Omental fat pad (tissue), 4 donors: ENCODE measurements at places on chromosomes 11 and 22. TPM values are rescaled to one million over a fixed set of nuclear protein-coding genes. Genes with fewer than 3 reads are reported as not detected.

- no peak for DNase-seq
Observed at GRCh38 chr11:110992481-110992880, 253.0 kb upstream of the POU2AF2 start.

GRCh38 chr22:44379817-44380755 is 67.3 kb upstream of the SHISAL1 start:
- DNase-seq: no peak

GRCh38 chr11:303363-303762 is 4.0 kb upstream of the IFITM5 start:
- no peak for DNase-seq

DNA sequence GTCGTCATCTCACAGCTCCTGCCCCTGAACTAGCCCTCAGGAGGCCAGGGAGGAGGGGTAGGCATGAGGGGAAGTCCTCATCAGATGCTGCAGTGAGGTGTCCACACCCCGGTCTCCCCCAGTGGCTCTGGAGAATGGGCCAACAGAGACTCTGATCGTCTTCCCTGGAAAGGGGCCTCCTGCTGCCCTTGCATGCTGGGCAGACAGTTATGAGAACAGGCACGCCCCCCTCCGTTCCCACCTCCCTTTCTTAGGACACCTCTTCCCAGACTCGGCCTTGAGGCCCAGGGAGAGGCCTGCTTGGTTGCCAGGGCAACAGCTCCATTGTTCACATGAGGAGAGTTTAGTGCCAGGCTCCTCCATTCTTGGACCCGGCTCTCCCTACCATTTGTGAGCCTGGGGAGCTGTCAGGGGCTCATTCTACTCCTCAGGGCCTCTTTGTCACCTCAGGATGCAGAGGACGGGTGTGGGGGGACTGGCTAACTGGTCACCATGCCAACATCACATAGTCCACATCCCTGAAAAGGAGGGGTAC is 157.7 kb downstream of the TTC17 start:
- DNase-seq: no peak

DNA sequence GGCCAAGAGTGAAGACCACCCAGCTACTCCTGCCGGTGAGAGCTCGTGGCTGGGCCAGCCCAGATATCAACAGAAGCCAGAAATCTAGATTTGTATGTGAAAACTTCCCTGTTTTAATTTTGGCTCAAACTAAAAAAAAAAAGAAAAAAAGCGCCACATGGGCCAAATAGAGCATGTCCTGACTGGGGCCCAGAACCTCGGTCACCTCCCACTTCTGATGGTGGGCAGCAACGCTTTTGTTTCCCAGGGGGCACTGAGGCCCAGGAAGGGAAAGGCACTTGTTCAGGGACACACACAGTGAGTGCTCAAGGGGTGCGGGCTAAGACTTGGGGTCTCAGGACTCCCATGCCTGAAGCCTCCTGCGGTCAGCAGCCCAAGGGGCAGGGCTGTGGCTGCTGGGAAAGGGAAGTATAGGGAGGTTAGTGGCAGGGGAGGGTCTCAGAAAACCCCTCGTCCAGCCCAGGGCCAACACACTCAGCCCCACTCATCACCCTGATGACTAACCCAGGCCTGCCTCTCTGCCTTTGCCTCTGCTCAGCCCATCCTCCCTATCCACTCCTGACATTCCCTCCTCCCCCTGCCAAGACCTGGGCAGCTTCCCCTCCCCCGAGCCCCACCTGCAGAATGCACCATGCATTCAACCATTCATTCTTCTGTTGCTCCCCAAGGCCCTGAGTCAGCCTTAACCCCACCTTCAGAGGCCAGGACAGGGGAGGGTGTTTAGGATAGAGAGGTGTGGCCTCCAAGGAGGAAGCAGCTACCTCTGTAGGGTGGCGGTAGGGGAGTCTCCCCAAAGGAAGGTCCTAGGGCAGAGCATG is 30.0 kb upstream of the TCF20 start:
- DNase-seq: no peak

DNA sequence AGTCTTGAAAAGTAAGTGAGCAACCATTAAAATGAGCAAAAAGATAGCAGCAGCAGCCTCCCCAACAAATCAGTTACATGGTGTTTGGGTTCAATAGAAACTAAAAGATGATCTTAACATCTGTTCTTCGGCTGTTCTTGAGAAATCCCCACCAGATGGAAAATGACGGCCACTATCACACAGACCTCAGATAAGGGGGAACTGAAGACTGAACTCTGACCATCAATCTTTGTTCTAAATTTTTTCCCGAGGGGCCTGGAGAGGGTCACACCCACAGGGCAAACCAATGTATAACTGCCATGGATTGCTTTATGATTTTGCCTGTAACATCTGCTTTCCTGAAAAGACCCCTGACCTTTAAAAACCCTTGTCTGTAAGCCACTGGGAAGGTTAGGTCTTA is 624.8 kb upstream of the KIRREL3 start:
- no peak for DNase-seq

- DNase-seq: no peak
Observed at GRCh38 chr11:130327716-130328115, 13.0 kb upstream of the ZBTB44 start.

DNA sequence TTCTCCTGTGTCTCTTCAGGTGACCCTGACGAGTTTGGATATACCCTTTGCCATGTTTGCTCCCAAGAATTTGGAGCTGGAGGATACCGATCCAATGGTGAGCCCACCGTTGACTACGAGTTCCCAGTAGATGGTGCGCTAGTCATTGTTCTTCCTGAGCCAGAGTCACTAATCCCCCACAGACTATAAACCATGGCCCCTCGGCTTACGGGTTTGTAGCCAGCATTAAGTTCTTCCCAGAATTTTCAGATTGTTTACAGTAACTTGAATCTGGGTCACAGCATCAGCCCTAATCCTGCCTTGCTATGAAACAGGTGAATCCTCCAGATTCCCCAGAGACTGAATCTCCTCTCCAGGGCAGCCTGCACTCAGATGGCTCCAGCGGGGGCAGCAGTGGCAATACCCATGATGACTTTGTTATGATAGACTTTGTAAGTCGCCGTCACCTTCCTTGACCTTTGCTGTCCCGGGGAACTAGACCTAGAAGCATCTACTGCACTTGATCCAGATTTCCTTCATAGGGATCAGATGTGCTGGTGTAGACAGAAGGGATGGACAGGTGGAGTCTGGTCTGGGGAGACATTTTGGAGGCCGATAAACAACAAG is 31.8 kb downstream of the ARHGAP1 start:
- DNase-seq: no peak

DNA sequence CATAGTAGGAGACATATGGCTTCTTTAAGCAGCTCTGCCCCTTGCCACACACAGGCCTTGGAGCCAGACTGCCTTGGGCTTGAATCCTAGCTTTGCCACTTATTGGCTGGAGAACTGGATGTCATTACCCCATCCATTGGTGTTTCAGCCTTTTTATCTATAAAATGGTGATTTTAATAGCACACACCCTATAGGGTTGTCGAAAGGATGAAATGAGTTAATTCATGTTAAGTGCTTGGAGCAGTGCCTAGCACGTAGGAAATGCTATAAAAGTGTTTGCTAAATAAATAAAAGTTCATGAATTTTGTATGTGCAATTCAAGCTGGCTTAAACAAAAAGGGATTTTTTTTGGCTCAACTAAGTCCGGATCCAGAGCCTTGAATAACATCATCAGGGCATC is 120.7 kb downstream of the TIMP3 start:
- DNase-seq: no peak

DNA sequence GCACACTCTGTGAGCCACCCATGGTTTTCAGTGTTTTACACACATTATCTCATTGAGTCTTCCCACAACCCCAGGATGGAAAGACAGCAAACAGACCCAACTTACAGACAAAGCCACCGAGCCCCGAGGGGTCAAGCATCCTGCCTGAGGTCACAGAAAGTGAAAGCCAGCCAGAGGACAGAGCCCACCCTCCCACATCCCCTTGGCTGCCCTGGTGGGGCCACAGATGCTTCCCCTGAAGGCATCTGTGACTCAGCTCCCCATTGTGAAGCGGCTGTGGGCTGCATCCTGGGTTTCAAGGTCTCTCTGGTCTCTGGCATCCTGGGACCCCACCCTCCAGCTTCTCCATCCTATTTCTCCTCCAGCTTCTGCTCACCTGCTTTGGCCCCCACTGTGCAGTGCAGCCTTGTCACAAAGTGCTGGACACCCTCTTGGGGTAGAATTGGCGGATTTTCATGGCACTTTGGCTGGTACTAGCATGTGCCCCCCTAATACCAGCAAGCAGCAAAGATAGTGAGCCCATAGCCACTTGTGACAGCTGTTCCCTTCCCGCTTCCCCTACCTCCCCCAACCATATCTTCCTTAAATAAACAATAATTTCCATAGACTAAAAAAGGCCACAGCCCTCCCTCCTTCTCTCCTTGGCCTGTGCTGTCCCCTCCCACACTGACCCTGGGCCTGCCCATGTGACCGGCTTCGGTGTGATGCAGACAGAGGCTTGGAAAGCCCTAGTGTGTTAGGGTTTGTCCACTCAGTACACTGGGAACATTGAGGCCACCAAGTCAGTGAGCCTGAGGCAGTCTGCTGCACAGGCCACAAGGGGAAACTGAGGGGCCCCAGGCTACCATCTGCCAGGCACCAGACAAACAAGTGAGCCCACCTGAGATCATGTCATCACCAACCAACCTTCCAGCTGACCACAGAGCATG is 53.9 kb upstream of the SHISAL1 start:
- no peak for DNase-seq

- no peak for DNase-seq
Observed at GRCh38 chr11:23336961-23337360, 476.7 kb upstream of the CCDC179 start.

DNA sequence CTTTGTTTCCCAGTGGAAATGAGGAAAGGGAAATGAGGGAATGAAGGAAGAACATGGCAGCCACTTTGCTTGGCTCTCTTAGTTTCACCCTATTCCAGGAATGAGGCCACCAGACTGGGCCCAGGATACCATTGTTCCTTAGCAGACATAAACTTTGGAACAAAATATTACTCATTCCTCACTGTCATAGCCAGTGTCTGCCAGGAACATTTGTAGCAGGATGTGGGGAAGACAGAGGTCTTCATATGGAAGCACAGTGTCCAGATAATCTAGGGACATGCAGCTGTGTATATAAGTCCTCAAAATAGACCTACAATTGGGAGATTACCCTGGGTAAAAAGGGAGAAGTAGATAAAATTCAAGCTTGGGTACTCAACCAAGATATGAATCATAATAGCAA is 15.2 kb upstream of the FUT4 start:
- no peak for DNase-seq

- no peak for DNase-seq
Observed at GRCh38 chr11:35178873-35179272, 39.9 kb downstream of the CD44 start.

DNA sequence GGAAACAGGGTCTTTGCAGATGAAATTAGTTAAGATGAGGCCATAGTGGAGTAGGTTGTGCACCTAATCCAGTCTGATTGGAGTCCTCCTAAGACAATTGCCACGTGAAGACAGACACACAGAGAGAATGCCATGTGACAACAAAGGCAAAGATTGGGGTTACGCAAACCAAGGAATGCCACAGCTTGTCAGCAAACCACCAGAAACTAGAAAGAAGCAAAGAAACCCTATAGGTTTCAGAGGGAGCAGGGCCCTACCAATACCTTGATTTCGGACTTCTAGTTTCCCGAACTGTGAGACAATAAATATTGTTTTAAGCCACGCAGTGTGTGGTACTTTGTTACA is 8.2 kb upstream of the LAYN start:
- no peak for DNase-seq

- DNase-seq: no peak
Observed at GRCh38 chr11:133669371-133670053, 137.2 kb upstream of the OPCML start.

DNA sequence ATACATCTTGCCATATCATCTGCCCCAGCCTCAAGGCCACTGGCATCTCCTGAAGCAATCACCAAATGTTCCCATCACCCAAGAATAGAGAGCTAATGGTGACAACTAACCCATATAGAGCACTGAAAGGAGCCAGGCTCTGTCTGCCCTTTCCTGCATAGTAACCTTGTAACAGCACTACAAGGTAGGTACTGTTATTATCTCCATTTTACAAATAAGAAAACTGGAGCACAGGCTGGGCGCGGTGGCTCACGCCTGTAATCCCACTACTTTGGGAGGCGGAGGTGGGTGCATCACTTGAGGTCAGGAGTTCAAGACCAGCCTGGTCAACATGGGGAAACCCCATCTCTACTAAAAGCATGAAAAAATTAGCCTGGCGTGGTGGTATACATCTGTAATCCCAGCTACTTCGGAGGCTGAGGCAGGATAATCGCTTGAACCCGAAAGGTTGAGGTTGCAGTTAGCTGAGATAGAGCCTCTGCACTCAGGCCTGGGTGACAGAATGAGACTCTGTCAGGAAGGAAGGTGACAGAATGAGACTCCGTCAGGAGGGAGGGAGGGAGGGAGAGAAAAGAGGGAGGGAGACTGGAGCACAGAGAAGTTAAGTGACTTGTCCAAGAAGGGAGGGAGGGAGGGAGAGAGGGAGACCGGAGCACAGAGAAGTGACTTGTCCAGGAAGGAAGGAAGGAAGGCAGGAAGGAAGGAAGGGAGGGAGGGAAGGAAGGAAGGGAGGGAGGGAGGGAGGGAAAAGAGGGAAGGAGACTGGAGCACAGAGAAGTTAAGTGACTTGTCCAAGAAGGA is 2.2 kb downstream of the SLC35F2 start:
- no peak for DNase-seq

DNA sequence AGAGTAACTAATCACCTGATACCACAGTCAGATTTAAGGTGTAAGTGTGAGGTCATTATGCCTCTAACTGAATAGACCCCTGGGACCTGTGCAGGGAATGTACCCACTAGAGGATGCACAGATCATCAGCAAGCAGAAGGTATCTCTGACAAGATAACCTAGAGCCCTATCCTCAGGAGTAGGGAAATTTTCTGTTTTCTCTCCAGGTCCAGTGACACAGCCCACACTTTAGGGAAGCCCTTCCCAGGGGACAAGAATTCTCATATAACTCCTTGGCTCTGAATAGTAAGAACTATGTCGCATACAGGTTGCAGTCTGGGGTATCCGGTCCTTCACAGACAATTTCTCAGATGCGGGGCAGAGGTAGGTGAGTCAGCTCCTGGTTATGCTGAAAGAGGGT is at the start of gene OR52E5:
OR52E5 (plus strand) TSS at position 301 of the 400 bp plus-strand sequence. CDS start 7,569 bp downstream, outside the sequence.
- DNase-seq: no peak

GRCh38 chr11:61507012-61507768 is 1.4 kb upstream of the LRRC10B start:
- no peak for DNase-seq

CHRM1 gene
- not detected for total RNA-seq

CRYAB gene
- total RNA-seq: 82.4 TPM

C1QTNF4 gene
- 1.4 TPM for total RNA-seq

HTR3B gene
- total RNA-seq: not detected

USP2 gene
- 0.63 TPM for total RNA-seq

OR52N4 gene
- total RNA-seq: 0.72 TPM

MS4A2 gene
- 0.31 TPM for total RNA-seq

ZP1 gene
- 2.2 TPM for total RNA-seq

FAT3 gene
- 2.8 TPM for total RNA-seq

SLC22A12 gene
- total RNA-seq: 0.56 TPM

EIF3D gene
- 248 TPM for total RNA-seq

PSMC3 gene
- total RNA-seq: 124 TPM

GGTLC2 gene
- total RNA-seq: not detected

UPK3A gene
- not detected for total RNA-seq

SMC1B gene
- not detected for total RNA-seq

KRTAP5-7 gene
- not detected for total RNA-seq
